ENCODE measurements at places on chromosomes 1 and 21. TPM values are rescaled to one million over a fixed set of nuclear protein-coding genes. Genes with fewer than 3 reads are reported as not detected.

DNA sequence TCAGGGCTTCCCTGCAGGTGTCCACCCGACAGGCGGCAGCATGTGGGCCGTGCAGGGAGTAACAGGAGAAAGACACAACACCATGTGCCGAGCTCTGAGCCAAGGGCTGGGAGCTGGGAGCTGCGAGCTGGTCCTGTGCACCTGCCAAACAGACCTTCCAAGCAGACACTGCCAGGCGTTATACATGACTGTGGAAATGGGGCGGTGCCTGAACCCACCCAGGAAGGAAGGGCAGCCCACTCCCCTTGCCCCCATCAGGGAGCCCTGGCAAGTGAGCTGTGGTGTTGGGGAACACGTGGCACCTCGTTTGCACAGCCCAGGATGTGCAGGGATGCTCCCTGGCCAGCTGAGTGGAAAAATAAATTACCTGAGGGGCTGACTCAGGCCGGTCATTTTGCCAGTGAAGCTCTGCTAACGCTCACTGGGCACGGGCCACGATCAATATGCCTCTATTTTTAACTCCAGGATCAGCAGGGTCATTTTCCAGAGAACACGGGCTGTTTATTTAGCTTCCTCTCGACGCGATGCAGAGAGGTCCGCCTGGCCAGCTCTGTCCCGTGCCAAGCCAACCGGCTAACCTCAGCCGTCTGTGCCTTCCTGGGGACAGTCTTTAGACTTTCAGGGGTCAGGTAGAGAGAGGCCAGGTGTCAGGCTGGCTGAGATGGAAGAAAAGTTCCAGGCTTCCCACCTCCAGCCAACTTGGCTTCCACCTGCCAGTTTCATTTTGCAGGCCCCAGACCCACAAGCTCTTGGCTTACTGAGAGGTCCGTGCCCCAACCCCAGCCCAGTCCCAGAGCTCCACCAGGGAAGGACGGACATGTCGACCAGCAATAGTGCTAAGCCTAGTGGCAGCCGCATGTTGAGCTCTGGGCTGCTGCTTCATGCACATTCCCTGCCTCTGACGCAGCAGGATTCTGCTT is 196.7 kb upstream of the VAMP3 start:
- no peak for DNase-seq

DNA sequence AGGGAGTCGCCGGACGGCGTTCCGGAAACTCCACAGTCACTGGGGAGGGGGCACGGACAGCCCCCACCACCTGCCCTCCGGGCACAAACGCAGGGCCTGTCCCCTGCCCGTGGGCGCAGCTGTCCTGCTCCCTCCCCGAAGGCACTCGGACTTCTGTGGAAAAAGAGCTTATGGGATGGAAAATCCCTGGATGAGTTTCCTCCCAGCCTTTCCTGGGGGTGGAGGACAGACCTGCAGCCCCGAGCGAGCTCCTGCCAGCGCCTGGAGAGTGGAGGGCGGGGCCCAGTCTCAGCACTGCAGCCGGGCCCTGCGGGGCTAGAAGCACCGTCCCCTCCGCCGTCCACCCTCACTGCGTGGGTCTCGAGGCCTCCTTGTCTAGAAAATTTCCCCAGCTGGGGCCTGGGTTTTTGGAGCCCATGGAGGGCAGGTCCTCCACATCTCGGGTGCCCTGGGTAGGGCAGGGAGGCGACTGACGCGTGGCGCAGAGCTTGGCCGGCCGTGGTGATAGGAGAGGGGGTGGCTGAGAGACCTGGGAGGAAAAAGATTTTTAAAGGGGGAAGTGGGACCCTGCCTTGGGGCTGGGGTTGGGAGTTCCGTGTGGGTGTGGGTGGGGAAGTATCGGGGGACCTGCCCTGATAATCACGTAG is 6.4 kb upstream of the COL6A1 start:
- peak; percentile 66 for DNase-seq

DNA sequence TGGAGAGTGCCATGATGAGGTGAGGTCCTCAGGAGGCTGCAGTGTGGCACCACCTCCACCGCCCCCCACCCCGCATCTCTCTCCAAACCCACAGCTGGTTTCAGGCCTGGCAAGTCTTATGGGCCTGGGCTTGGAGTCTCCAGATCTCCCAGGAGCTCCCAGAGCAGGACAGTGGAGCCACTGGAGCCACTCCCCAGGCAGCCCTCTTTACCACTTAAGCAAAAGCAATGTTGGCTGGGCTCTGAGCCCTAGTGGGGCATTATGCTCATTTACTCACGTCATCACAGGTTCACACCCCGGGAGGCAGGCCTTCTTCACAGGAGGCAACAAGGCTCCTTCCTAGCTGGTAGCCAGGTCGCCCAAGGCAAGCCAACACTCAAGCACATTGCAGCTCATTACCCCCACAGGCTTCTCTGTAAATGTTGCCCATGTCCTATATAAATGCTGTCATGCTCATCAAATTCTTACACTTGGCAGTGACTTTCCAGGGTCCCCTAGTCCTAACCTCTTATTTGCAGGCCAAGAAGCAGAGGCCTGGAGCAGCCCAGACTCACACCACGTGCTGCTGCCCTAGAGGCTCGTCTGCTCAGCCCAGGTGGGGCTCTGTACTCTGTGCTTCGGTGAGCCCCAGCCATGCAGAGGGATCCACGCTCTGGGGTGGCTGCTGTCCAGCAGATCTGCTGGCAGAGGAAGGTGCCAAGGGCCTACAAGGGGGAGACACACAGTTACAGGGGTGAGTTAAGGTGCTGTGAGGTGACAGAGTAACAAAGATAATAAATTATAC is 459.3 kb downstream of the MATN1 start:
- no peak for DNase-seq

DNA sequence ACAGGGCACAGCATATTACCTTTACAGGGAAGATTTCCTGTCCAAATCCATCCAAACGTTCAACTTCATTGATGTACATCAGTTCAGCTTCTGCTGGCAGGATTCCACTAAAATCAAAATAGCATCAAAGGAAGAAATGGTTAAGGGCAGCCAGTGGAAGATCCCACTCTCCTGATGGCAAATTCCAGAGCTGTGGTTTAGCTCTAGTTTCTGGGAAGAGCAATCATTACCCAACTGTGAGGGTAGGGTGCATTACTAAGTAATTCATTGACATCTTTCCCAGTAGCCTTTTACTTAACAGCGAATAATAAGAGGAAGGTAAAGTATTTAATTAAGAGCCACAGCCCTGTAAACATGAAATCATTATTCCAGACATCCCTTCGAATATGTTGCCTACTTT is 120.7 kb downstream of the SMYD2 start:
- no peak for DNase-seq

- DNase-seq, result no peak
Observed at GRCh38 chr1:156367383-156368156, 1.4 kb upstream of the RHBG start.

Gene CRABP2
- 1.6 TPM for total RNA-seq

Gene TNNT2
- total RNA-seq, result 5.7 TPM

Gene OR2L5
- not detected for total RNA-seq

Gene SYPL2
- total RNA-seq, result 175 TPM
